CD4-positive, alpha-beta T cell treated with Interferon gamma for 1 hour (primary cell): ENCODE measurements at places on chromosomes 12 and 14.
A peak's percentile ranks its signal among the peaks of the same experiment; 100 is the strongest.

DNA sequence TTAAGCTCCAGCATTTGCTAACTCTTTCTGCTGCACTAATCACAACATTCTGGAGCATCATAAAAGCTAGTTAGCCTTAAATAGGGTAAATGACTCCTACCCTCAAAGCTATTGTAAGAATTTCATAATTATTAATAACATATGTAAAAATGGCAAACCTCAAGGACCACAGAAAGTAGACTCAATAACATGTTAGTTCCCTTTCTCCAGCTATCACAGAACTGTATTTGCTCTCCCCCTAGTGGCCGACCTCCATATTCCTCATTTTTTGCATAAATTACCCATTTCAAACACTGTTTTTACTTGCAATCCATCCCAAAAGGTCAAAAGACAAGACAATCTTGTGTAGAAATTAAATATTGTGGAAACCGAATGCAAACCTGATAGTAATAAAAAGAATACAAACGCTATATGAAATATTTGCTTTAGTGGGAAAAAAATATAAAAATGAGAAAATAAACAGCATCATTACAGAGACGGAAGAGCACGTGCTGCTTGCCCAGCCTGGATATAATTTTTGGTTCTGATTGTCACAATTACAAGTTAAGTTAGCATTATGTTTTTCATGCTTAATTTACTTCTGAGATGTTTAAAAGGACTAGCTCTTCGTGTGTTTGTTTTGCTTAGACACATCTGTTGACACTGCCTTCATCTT lies 97.9 kb downstream of the RERGL start:
- DNase-seq, result no peak

DNA sequence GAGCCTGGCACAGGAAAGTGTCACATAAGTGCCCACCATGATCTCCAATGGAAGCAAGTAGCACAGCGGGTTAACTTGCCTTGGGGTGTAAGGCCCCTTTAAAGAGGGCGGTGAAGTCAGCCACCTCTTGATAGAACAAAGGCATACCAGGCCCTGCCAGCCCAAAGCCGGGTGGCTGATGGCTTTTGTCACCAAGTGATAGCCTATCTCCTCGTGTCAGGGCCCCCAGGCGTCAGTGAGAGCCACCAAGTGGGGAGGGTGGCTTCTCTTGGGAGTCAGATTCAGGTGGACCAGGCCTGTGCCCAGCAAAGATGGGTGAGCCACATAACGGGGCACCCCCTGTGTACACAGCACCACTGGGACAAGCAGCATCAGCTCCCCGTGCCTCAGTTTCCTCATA lies 8.3 kb upstream of the MYL2 start:
- DNase-seq, result no peak

GRCh38 chr14:38553586-38553985 lies 297.7 kb upstream of the CLEC14A start:
- DNase-seq, result no peak

DNA sequence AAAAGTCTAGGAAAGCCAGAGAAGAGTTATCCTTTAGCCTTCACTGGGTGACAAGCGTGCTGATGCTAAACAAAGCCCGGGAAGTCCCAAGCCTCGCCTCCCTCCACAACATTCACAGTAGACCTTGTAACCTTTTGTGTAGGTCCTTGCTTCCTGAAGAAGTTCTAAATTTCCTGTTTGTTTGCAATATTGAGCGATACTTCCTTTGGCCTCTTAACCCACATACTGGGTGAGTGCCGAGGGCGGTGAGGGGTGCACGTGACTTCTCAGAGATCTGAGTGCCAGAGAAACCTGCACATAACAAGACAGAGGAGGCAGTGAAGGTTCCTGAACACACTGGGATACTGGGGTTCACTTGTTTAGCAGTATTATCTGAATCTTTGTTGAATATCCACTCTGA lies 134.3 kb downstream of the PLXNC1 start:
- DNase-seq, result peak; percentile 19

- DNase-seq, result no peak
Measured at GRCh38 chr12:46832130-46832704, 6.4 kb upstream of the SLC38A4 start.

- DNase-seq, result no peak
Measured at GRCh38 chr14:59847711-59848110, 22.9 kb downstream of the RTN1 start.

GRCh38 chr12:32270818-32271710 lies 128.3 kb upstream of the FGD4 start:
- DNase-seq, result no peak

DNA sequence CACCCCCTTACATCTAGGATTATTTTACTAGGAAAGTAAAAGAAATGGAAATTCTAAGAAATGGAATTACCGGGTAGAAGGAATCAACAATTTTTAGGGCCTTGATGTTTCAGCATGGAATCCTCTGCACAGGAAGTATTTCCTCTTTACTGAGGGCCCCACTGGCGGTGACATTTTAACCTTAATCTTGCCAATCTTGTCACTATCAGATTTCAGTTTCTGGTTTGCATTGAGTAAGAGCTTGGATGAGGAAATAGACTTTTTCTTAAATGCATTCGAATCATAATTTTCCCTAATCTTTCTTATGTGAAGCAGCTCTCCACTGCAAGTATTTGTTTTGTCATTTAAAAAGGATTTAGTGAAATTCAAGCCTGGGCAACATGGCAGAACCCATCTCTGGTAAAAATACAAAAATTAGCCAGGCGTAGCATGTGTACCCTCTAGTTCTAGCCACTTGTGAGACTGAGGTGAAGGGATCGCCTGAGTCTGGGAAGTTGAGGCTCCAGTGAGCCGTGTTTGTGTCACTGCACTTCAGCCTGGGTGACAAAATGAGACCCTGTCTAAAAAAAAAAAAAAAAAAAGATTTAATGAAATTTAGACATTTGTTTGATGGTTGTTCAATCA lies 40.7 kb downstream of the TPCN1 start:
- no peak for DNase-seq

GRCh38 chr14:80926397-80927082 lies 15.0 kb downstream of the CEP128 start:
- no peak for DNase-seq

DNA sequence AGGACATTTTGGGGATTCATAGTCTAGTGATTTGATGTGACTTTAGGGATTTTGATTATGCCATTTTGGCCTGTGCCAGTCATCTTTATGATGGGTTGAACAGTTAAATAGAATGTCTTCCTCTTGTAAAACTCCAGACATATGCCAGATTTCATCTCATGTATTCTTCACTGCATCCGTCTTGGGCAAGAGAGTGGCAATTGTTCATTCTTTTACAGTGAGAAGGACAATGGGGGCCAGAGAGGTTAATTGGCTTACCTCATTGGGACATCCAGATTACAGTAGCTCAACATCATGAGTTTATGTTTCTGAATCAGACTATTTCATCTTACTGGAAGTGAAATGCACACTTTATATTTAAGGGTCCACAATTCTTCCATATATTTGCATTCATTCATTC lies 108.2 kb upstream of the SLC38A2 start:
- DNase-seq, result no peak

DNA sequence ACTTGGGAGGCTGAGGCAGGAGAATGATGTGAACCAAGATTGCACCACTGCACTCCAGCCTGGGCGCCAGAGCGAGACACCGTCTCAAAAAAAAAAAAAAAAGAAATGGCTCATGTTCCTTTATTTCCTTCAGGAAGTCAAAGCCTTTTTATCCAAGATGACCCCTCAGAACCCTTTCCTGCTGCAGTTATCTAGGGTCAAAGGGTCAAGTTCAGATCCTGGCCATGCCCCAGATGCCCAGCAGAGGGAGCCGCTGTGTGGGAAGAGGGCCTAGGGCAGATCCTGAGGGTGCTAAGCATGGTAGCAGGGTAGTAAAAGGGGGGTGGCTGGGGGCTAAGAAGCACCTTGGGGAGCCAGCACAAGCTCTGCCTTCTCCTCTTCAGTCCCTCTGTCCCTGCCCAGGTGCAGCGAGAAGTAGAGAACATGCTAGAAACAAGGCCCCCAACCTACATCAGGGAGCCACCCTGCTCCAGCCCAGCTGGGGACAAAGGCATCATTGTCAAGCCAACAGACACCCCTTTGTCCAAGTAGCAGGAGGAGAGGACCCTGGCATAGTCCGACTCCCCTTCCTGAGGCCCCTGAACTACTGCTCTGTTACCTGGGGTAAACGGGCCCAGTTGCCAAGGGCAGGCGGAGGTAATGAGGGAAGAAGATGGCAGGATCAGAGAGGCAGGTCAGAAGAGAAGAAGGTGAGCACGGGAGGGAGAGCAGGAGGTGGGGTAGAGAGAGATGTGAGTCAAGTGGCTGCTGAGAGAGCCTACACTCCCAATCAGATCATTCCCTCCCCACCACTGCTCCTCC lies 6.5 kb downstream of the NFE2 start:
- DNase-seq, result peak; percentile 50

GRCh38 chr14:90294872-90295271 lies 36.9 kb downstream of the NRDE2 start:
- DNase-seq, result no peak

- DNase-seq, result peak; percentile 62
Measured at GRCh38 chr12:11884706-11885105, 186.0 kb upstream of the BCL2L14 start.

DNA sequence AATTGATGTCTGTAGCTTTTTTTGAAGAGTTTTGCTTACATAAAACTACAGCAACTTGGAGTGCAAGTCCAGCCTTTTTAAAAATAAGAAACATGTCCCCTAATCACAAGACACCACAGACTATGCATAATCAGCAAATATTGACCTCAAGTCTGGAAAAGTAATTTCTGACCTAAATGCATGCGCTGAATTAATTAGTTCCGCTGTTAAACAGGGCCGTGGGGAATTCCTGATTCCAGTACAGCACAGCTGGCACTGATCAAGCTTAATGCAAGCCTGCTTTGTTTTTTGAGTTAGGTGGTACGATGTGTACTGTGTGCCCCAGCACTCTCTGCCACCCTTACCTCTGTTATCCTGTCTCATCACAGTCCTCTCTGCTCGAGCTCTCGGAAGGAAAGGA lies 9.2 kb downstream of the MLH3 start:
- DNase-seq, result no peak

DNA sequence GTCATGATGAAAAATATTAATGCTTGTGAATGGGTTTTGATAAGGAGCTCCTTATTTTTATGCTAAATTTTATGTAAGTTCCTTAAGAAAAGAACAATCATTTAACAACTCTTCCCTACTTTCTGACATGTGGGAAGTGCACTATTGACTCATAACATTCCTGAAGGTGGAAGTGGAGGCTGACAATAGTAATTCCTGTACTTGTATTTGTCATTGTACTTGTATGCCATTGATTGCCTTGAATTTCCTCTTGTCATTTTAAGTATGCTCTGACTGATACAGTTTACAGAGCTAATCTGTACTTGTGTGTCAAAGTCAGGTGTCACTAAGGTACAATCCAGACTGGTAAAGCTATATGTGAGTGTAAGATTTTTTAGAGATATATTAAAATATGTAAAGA lies 440.0 kb downstream of the SLC16A7 start:
- DNase-seq, result no peak

DNA sequence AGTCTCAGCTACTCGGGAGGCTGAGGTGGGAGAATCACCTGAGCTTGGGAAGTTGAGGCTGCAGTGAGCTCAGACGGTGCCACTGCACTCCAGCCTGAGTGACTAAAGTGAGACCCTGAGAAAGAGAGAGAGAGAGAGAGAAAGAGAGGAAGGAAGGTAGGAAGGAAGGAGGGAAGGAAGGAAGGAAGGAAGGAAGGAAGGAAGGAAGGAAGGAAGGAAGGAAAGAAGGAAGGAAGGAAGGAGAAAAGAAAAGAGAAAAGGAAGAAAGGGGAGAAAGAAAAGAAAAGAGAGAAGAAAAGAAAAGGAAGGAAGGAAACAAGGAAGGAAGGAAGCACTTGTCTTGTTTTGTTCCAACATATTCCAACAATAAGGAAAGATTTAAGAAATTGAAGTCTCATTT lies 7.8 kb downstream of the PRKD1 start:
- DNase-seq, result no peak

GRCh38 chr14:89681086-89682018 lies 264.3 kb upstream of the FOXN3 start:
- peak; percentile 18 for DNase-seq

GRCh38 chr14:95515080-95515489 lies 1.4 kb downstream of the SYNE3 start:
- DNase-seq, result no peak

DNA sequence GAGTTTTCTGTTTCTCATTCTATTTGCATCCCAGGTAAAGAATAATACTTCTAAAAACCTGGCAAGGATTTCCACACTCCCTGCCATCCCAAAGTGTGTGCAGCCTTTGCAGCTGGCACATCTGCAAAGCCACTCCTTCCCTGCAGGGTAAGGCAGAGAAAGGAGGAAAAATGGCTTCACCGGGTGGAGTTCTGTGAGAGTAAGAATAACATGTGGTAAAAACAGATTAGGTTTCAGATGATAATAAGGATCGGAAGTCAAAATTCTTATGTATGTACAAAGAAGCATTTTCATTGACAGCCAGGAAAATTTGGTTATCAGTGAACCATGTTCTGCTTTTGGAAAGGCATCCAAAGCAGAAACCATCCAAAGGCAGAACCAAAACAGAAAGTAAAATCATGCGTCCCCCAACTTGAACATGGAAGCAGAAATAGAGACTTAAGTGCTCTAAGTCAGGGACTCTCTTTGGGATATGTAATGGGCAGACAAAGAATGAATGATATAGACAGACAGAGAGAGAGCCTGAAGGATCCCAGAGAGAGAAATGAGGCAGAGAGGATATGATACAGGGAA lies 192.6 kb upstream of the CCDC196 start:
- DNase-seq, result no peak

DNA sequence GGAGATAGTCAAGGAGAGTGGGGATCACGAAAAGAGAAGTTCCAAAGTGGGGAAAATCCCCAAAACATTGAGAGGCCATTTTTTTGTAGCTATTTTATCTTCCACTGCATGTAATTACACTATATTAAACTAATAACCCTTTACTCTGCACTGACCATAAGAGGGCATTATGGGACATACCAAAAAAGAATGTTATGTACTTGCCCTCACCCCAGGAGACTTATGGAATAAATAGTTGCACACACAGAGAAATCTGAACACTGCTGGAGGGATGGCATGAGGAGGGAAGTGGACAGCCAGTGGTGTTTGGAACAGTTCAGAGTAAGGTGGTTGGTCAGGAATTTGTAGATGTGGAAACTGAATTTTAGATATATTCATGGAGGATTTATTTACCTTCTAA lies 422.9 kb downstream of the SNAPC1 start:
- no peak for DNase-seq

- no peak for DNase-seq
Measured at GRCh38 chr12:44565163-44565562, 311.0 kb downstream of the NELL2 start.

GRCh38 chr12:116222358-116222757 lies 55.1 kb downstream of the MED13L start:
- no peak for DNase-seq
